Activated CD4-positive, alpha-beta T cell treated with anti-CD3 and anti-CD28 coated beads for 4 hours (primary cell): ENCODE measurements at places on chromosomes 3 and 15.

GRCh38 chr15:98738689-98739401, 90.5 kb downstream of the IGF1R start:
- DNase-seq, result no peak

GRCh38 chr3:99881121-99881524, 63.5 kb downstream of the CMSS1 start:
- DNase-seq, result no peak

DNA sequence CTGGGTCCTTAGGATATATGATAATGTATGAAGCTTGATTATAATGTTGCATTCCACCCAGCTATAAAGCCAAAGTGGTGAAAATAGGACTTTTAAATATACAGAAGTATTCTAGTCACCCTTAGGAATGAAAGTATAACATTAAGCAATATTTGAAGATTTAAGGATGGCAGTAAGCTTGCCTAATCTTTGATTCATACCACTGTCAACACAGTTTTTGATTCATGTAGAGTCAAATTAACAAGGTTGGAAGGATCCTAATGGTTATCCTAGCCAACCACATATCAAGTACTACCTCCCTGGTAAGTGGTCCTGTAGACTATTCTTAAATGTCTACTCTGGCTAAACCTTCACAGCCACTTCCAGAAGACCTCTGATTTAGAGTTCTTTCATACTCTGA, 18.6 kb downstream of the ARIH1 start:
- DNase-seq, result no peak

GRCh38 chr15:28085489-28086174, 13.5 kb downstream of the OCA2 start:
- no peak for DNase-seq

DNA sequence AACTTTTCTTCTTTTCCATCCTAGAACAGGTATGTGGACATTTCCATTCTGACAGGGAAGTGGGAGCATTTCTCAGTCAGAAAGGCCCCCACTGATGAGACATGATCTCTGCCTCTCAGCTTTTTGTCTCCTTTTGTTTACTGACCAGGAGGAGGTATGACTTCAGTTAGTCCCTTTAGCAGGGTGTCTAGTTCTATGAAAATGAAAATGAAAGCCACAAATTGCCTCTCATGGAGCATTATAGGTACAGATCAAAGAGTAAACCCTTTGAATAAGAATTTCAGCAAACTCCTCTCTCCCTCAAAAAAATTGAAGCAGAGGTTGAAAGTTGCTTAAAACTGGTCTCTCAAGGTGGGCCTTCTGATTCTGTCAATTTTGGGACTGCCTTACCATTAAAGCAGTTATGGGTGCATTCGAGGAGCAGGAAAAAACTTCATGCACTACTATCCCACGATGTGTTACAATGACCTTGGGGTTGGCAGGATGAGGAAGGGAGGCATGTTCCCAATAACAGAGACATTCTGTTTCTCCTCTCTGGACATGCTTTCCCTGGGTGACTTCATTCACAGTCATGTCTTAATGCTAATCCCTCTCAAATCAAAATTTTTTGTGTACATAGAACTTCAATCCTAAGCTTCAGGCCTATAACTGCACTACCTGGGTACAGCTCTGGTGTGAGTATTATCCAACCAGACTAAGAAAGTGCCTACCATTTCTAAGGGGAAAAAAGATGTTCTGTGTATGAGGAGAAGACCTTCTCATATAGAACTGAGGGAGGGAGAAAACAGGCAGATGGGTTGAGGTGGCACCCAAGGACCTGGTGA, 50.6 kb upstream of the TBC1D23 start:
- no peak for DNase-seq
